ENCODE measurements at places on chromosomes 1 and 21.

GRCh38 chr1:160330119-160330518, 12.9 kb downstream of the COPA start:
- DNase-seq: no peak

DNA sequence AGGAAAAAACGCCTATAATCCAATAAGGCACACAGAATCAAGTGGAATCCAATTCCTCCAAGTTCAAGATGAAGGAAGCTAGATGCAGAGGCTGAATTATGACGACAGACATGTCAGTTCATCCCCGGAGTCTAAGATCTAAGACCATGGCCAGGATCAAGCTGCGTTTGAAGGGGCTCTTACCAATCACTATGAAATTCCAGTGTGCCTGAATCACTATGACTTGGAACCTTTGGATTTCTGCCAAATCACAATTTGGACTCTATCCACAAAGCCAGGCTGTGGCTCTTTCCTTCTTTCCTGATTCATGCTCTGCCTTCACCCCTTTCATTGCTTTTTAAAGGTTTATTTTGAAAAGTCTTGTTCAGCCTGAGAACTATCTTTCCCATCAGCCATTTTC, 17.1 kb downstream of the OLIG2 start:
- no peak for DNase-seq

DNA sequence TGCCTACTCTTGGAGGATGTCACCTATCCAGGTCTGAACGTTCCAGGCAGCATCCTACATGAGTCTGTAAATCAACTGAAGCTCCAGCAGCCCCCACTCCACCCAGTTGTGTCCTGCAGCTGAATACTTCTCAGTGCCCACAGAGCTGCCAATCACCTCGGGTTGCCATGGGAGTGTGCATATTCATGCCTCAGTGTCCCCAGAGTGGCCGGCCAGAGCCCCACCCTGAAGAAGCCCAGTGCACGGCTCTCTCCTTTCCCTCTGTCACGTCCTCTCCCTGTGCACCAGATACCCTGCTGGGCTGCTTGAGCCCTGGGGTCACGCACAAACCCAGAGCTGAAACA, 16.1 kb upstream of the GSTM4 start:
- no peak for DNase-seq

DNA sequence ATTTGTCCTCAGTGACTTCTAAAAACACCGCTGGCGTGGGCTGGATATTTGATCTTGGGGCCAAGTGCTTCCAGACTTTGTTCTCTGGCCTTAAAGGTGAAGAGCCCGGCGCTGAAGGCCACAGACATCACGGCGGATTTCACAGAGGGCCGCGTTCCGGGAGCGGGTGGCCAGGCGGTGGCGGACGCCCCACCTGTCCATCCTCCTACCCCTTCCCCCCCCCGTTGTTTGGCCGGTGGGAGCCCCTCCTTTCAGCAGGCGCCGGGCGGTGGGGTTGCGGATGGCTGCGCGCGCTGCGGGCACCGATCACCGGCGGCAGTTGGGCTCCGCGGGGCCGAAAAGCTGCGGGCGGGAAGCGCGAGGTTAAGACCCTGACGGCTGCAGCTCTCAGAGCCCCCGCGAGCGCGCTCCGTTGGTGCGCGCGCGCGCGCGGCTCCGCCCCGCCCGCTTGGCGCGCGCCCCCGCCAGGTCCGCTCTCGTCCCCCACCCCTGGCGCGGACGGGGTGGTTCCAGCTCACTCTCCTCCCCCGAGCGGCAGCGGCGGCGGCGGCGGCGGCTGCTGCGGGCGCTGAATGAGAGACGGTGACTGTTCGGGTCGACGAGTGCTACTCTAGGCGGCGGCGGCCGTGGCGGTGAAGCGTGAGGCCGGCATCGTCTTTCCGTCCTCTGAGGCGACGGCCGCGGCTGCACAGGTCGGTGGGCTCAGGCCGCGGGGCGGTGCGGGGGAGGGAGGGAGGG, at the start of gene RALGPS2:
RALGPS2 (plus strand) TSS at position 517 of the 738 bp plus-strand sequence. CDS start 51,521 bp downstream, outside the sequence.
- no peak for DNase-seq
